ENCODE measurements at places on chromosomes 12 and 14. TPM values are rescaled to one million over a fixed set of nuclear protein-coding genes. Genes with fewer than 3 reads are reported as not detected.

GRCh38 chr14:34628681-34629135 lies 1.2 kb downstream of the SNX6 start:
- H3K4me1 ChIP-seq: peaks cover 11% of the 10 kb centered on the region
- H3K4me3 ChIP-seq: peak overlapping the region; percentile 80
- no peak overlapping the region for H3K27ac ChIP-seq
- no peak for DNase-seq
- no peaks in the 10 kb centered on the region for H3K27me3 ChIP-seq

KRT75 gene
- not detected for total RNA-seq

DNA sequence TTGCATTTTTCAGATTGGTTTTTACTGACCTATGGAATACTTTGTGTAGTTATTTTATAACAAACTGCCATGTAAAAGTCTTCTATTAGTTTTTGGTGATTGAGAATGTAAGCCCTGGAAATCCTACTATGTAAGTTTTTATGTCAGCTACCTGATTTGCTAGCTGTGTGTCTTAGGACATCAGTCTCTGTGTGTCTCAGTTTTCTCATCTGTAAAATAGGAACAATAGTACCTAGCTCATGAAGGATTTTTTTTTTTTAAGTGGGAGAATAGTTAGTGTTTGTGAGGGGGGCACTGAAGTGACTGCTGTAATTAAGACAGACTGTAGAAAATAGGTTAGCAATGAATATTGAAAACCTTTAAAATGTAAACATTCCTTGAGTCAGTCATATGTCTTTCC lies 51.9 kb upstream of the KCNMB4 start:
- H3K4me3 ChIP-seq: no peak overlapping the region
- DNase-seq: no peak
- H3K36me3 ChIP-seq: no peaks in the 10 kb centered on the region
- no peak overlapping the region for H3K27ac ChIP-seq
- H3K27me3 ChIP-seq: no peaks in the 10 kb centered on the region

GRCh38 chr12:68406134-68406576 lies 74.0 kb upstream of the MDM1 start:
- DNase-seq: peak; percentile 91
- H3K4me3 ChIP-seq: no peak overlapping the region
- H3K27me3 ChIP-seq: no peaks in the 10 kb centered on the region
- H3K4me1 ChIP-seq: peaks cover 22% of the 10 kb centered on the region
- peak overlapping the region; percentile 76 for H3K27ac ChIP-seq

TAS2R20 gene
- total RNA-seq: 3.0 TPM

GRCh38 chr14:70641548-70642302 lies at the start of gene TTC9:
Gene TTC9 (plus strand): TSS chr14:70641916. CDS start chr14:70642130, 214 bp downstream.
- no peaks in the 10 kb centered on the region for H3K36me3 ChIP-seq
- peak; percentile 92 for DNase-seq
- peaks cover 32% of the 10 kb centered on the region for H3K4me1 ChIP-seq
- peak within 1 kb of the TSS; percentile 69 for H3K27ac ChIP-seq

- no peak overlapping the region for H3K4me3 ChIP-seq
- H3K27ac ChIP-seq: no peak overlapping the region
- no peaks in the 10 kb centered on the region for H3K36me3 ChIP-seq
- H3K27me3 ChIP-seq: no peaks in the 10 kb centered on the region
- no peak for DNase-seq
Measured at GRCh38 chr12:114848666-114849065, 164.7 kb upstream of the TBX3 start.

SCNN1A gene
- 348 TPM for total RNA-seq

- H3K27ac ChIP-seq: no peak overlapping the region
- H3K4me1 ChIP-seq: peaks cover 34% of the 10 kb centered on the region
- H3K36me3 ChIP-seq: no peaks in the 10 kb centered on the region
- no peak for DNase-seq
- peaks cover 2% of the 10 kb centered on the region for H3K27me3 ChIP-seq
Measured at GRCh38 chr12:14254781-14255180, 110.7 kb upstream of the ATF7IP start.

TAS2R8 gene
- not detected for total RNA-seq

GRCh38 chr14:105537580-105538474 lies 11.4 kb downstream of the TMEM121 start:
- H3K4me1 ChIP-seq: peaks cover 7% of the 10 kb centered on the region
- H3K36me3 ChIP-seq: no peaks in the 10 kb centered on the region
- H3K4me3 ChIP-seq: no peak overlapping the region
- H3K27ac ChIP-seq: no peak overlapping the region

HOXC6 gene
- total RNA-seq: not detected

ITPK1 gene
- total RNA-seq: 101 TPM

DNA sequence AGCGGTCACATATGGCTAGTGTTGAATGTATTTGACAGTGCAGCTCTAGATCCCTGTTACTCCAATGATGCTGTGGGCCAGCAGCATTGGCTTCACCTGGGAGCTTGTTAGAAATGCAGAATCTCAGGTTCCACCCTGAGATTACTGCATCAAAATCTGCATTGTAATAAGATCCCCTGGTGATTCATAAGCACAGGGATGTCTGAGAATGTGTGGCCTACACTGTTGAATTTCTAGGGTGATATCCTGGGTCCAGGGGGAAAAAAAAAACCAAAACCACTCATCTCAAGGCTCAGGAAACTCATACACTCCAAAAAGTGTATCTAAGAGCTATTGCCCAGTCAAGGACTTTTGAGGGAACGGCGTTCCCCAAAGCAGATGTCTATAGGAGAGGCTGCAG lies 196.8 kb downstream of the PPM1H start:
- no peak for DNase-seq
- H3K27me3 ChIP-seq: no peaks in the 10 kb centered on the region
- no peak overlapping the region for H3K4me3 ChIP-seq
- H3K4me1 ChIP-seq: no peaks in the 10 kb centered on the region
- no peaks in the 10 kb centered on the region for H3K36me3 ChIP-seq
- no peak overlapping the region for H3K27ac ChIP-seq

GARIN6 gene
- total RNA-seq: not detected

IL31 gene
- not detected for total RNA-seq

DNA sequence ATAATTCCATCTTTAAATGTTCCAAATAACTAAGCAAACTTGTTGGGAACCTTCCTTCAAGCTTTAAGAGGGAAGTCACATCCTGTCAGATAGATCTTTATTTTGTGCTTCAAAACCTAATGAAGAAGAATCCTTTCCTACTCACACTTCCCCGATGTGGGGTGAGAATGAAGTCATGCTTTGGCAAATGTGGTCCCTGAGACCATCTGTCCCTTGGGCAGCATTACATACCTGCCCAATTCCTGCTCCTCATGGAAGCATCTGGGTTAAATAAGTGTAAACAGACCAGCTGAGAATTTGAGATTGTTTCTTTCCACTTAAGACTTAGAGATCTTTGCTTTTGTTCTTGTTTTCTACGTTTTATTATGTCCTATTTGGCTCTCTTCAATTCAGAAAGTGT lies 606.0 kb upstream of the TMEM132C start:
- H3K4me3 ChIP-seq: no peak overlapping the region
- H3K36me3 ChIP-seq: no peaks in the 10 kb centered on the region
- H3K27ac ChIP-seq: no peak overlapping the region

DNA sequence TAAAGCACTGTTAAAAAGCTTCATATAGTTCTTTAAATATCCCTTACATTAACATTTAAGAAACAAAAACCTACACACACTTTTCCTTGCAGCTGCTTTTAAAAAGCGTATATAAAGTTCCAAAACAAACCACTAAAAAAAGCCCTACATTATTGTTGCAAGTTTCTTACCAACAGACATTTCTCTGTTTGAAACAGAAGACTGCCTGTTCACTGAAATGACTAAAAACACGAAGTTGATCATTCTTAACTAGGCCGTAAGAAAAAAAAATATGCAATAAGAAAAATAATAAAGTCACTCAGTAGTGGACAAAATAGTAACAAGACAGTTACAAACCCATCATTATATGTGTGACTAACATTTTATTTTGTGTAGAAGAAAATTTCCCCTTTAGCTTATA lies 37.3 kb downstream of the KIF21A start:
- no peaks in the 10 kb centered on the region for H3K36me3 ChIP-seq
- H3K4me1 ChIP-seq: no peaks in the 10 kb centered on the region
- H3K27me3 ChIP-seq: no peaks in the 10 kb centered on the region
- DNase-seq: no peak
- H3K27ac ChIP-seq: no peak overlapping the region
- H3K4me3 ChIP-seq: no peak overlapping the region

DDX55 gene
- 51.3 TPM for total RNA-seq

TMX1 gene
- total RNA-seq: 13.6 TPM

SERPINA9 gene
- total RNA-seq: not detected

- H3K27me3 ChIP-seq: no peaks in the 10 kb centered on the region
- H3K36me3 ChIP-seq: no peaks in the 10 kb centered on the region
- H3K4me1 ChIP-seq: peaks cover under 1% of the 10 kb centered on the region
- no peak overlapping the region for H3K27ac ChIP-seq
- no peak overlapping the region for H3K4me3 ChIP-seq
- DNase-seq: no peak
Measured at GRCh38 chr12:100234591-100235304, 32.1 kb downstream of the DEPDC4 start.

GRCh38 chr12:94892544-94893267 lies 110.8 kb downstream of the NDUFA12 start:
- no peak for DNase-seq
- H3K27me3 ChIP-seq: no peaks in the 10 kb centered on the region
- H3K36me3 ChIP-seq: no peaks in the 10 kb centered on the region
- H3K4me1 ChIP-seq: no peaks in the 10 kb centered on the region
- H3K4me3 ChIP-seq: no peak overlapping the region

GRCh38 chr14:24398653-24399446 lies at the start of gene NYNRIN:
Gene NYNRIN (plus strand): TSS chr14:24399003. CDS start chr14:24399247, 244 bp downstream.
- H3K4me1 ChIP-seq: peaks cover 36% of the 10 kb centered on the region
- H3K36me3 ChIP-seq: no peaks in the 10 kb centered on the region
- H3K27me3 ChIP-seq: no peaks in the 10 kb centered on the region
- H3K27ac ChIP-seq: peak within 1 kb of the TSS; percentile 88

- no peaks in the 10 kb centered on the region for H3K36me3 ChIP-seq
- no peak for DNase-seq
- H3K27me3 ChIP-seq: no peaks in the 10 kb centered on the region
- H3K4me3 ChIP-seq: no peak within 1 kb of the TSS
- H3K27ac ChIP-seq: no peak within 1 kb of the TSS
- H3K4me1 ChIP-seq: peaks cover 4% of the 10 kb centered on the region
Measured at GRCh38 chr12:2834581-2835491, at the start of gene NRIP2. Gene NRIP2 (minus strand): TSS chr12:2835035. CDS start chr12:2834983, 52 bp downstream.

GRCh38 chr12:131232036-131232435 lies 278.3 kb downstream of the ADGRD1 start:
- DNase-seq: no peak
- peaks cover 9% of the 10 kb centered on the region for H3K4me1 ChIP-seq
- no peak overlapping the region for H3K4me3 ChIP-seq
- no peaks in the 10 kb centered on the region for H3K36me3 ChIP-seq
- H3K27ac ChIP-seq: no peak overlapping the region

GRCh38 chr12:49636979-49637755 lies 13.8 kb downstream of the PRPF40B start:
- no peak overlapping the region for H3K27ac ChIP-seq
- DNase-seq: peak; percentile 38
- H3K36me3 ChIP-seq: no peaks in the 10 kb centered on the region
- H3K4me1 ChIP-seq: peaks cover 15% of the 10 kb centered on the region

DNA sequence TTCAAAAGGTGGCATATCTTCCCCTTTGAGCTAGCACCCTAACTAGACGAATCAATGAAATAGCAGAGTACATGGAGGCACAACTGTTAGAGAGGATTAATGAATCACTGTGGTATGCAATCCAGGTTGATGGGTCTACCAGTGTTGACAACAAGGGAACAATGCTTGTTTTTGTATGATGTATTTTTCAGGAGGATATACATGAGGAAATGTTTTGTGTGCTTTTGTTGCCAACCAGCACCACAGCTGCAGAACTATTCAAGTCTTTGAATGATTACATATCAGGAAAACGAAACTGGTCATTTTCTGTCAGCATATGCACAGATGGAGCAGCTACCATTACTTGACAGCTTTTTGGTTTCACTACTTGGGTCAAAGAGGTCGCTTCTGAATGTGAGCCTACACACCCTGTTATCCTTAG lies 142.6 kb downstream of the GPHN start:
- no peaks in the 10 kb centered on the region for H3K27me3 ChIP-seq
- H3K36me3 ChIP-seq: no peaks in the 10 kb centered on the region
- H3K4me1 ChIP-seq: no peaks in the 10 kb centered on the region

RNASE7 gene
- not detected for total RNA-seq

- peak overlapping the region; percentile 33 for H3K4me3 ChIP-seq
- no peaks in the 10 kb centered on the region for H3K27me3 ChIP-seq
- peaks cover 17% of the 10 kb centered on the region for H3K4me1 ChIP-seq
- no peak overlapping the region for H3K27ac ChIP-seq
Measured at GRCh38 chr14:104224506-104225277, 86.3 kb downstream of the KIF26A start.
